ENCODE measurements at places on chromosomes 12 and 14.

DNA sequence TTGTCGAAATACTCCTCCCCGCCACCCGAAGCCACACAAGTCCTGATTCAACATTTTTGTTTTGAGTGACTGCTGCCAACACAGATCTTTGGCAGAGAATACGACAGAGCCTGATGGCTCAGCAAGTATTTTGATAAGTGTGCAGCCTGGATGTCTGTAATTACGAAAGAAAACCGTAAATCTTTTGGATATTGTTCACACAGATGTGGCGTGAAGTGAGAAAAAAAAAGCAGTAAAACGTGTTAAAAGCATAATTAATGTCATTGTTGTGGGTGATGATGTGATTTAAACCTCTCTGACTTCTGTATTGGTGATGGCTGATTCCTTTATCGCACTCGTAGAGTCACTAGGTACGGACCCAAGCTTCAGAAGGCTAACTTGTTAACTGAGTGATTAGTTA lies 98.7 kb downstream of the PHETA1 start:
- DNase-seq: no peak

- no peak for DNase-seq
Observed at GRCh38 chr12:130621696-130622298, 94.3 kb downstream of the RIMBP2 start.

- peak; percentile 47 for DNase-seq
Observed at GRCh38 chr12:14567351-14568162, at the start of gene PLBD1. Gene PLBD1, minus strand, starts transcription at chr12:14567883. Its CDS starts 187 bp downstream, at chr12:14567696.

DNA sequence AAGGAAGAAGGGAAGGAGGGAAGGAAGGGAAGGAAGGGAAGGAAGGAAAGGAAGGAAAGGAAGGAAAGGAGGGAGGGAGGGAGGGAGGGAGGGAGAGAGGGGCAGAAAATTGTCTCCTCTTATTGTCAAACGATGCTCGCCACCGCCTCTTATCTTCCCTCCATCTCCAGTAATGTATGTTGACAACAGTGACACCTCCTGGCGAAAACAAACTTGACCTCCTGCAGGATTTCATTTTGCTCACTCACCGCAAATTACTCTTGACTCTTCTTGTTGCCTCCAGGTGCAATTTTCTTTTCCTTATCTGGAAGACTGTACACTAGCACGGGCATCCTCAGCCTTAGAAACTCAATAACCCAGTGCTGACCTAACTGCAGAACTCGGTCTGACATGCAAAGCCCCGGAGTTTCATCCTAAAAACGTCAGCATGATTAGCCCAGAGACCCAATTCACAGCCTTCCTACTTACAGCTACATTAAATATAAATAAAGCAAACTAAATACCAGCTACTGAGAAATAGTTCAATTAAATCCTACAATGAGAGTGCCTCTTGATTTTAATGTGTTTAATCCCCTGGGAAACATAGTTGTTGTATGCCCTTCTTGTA lies 512.4 kb upstream of the TMPO start:
- peak; percentile 30 for DNase-seq

DNA sequence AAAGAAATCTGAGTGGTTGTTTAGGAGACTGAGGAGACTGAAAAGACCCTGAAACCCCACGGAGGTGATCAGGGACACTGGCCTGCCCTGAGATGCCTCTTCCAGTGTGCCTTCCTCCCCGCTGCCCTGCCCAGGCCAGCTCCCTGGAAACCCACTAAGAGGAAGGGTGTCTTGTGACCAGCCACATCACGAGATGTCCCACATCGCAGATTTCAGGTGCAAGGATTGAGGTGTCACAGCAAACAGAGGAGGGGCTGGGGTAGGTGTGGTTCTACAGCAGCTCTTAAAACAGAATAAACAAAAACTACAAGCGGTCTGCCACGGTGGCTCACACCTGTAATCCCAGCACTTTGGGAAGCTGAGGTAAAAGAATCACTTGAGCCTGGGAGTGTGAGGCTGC lies 184.3 kb upstream of the C14orf180 start:
- DNase-seq: no peak

DNA sequence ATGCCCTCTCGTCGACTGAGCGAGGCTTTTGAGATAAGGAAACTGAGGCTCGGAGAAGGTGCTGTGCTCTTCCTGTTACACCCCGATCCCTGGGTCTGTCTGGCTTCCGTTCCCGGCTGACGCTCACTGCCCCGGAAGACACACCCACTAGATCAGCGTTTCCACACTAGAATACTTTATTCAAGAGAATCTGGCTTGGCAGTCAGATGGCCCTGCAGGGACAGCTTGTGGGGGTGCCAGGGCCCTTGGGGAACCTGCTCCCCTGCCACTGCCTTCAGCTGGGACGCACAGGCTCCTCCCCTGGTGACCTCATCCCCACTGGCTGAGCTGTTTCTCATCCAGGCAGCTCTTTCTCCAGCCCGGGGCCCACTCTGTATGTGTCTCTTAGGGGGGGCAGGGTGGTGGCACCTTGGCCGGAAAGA lies 13.7 kb downstream of the PGF start:
- DNase-seq: peak; percentile 79

- no peak for DNase-seq
Observed at GRCh38 chr14:86404989-86405649, 875.2 kb downstream of the FLRT2 start.

DNA sequence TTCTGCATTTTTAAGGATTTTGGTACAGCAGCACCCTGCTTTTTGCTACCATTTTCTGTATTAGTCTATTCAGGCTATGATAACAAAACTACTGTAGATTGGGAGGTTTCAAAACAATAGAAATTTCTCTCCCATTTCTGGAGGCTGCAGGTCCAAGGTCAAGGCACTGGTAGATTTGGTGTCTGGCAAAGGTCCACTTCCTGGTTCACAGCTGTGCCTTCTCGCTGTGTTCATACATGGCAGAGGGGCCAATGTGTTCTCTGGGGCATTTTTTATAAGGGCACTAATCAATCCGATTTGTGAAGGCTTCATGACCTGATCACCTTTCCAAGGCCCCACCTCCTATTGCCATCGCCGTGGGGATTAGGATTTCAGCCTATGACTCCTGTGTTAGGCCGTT lies 268.1 kb upstream of the RTL1 start:
- no peak for DNase-seq
